Activated T-cell treated with anti-CD3 and anti-CD28 coated beads, Interleukin-2, amount 50 U/mL, for 72 hours (primary cell): ENCODE measurements at places on chromosomes 12 and 14.
A peak's percentile ranks its signal among the peaks of the same experiment; 100 is the strongest.

DNA sequence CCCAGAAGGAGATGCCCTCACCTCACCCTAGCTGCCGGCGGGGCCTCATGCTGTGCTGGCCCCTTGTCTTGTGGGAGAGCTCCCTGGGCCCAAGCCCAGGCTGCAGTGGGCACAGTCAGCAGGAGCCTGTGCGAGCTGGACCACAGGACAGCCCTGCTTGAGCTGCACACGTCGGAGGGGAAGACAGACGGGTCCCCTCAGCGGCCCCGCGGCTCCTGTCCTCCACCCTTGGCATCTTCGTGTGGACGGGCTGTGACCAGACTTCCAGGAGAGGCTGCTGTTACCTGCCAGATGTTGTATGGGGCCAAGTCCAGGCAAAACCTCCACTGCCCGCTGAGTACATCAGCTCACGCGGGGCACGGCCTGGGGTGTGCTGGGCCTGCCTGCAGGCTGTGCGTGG, 9.4 kb upstream of the TEX22 start:
- no peak for DNase-seq

GRCh38 chr14:52020866-52021717, 31.7 kb downstream of the RTRAF start:
- no peak for DNase-seq

DNA sequence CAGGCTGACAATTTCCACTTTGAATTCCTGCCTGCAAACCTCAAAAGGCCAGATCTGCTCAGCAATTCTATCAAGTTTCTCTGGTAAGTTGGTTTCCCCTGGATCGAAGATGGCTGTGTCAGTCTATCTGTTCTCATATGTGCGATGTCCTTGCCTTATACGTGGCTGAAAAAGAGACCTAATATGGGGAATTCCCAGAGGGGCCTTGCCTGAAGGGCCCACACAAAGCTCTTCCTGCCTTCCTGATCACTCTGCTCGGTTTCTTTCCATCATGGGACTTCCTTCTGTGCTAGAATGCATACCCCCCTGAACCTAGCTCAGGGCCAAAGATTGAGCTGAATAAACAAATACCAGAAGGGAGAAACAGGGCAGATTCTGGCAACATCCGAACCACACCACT, 13.2 kb downstream of the TCL1B start:
- no peak for DNase-seq

DNA sequence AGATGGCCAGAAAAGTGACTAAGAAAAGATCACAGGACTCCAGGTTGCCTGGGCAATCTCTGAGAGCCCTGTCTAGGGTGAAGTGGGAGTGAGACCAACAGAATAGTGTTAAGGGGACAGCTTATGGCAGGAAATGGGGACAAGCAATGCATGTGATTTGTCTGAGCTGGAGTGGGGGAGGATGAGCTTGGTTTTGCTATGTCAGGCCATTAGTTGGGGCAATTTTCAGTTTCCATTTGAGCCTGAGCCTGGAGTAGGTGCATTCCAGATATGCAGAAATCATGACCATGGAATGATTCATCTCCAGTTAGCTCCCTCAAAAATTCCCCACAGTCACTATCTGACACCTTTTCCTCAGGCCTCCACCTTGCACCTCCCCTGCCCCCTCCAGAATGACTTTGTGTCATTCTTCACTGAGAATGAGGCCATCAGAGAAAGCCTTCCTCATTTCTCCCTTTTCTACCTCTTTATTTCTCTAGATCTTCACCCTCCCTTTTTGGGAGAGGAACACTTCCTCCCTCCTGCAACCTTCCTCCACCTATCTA, 150.9 kb upstream of the PLEKHG7 start:
- peak; percentile 59 for DNase-seq

GRCh38 chr12:94500831-94501567, 41.3 kb upstream of the CEP83 start:
- DNase-seq = no peak

DNA sequence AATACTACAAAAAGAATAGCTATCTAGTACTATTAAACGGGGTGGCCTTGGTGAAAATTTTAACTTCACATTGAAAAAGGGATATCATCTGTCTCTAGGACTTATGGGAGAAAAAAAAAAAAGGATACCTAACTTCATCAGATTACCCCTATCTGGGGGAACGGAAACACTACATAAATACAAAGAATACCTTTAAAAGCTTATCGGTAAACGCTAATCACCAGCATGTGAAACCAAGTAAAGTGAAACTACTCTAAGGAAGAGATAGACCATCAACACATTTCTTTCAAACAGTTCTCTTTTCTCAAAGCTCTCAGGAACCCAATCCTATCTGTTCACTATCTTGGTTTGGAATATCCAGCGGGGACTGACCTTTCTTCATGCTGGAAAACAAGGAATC, 3.5 kb downstream of the KICS2 start:
- DNase-seq = no peak

DNA sequence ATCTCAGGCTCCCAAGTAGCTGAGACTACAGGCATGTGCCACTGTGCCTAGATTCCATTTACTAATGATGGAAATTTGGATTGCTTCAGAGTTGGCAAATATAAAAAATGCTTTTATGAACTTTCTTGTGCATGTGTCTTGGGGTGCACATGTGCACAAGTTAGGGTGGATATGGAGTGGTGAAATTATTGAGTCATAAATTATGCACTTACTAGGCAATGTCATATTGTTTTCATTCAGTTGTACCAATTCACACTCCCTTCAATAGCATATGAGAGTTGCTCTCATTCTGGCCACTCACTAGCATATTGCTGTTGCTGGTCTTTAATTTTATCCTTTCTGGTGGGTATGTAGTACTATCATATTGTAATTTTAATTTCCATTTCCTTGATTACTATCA, 45.7 kb upstream of the KRAS start:
- DNase-seq = no peak

DNA sequence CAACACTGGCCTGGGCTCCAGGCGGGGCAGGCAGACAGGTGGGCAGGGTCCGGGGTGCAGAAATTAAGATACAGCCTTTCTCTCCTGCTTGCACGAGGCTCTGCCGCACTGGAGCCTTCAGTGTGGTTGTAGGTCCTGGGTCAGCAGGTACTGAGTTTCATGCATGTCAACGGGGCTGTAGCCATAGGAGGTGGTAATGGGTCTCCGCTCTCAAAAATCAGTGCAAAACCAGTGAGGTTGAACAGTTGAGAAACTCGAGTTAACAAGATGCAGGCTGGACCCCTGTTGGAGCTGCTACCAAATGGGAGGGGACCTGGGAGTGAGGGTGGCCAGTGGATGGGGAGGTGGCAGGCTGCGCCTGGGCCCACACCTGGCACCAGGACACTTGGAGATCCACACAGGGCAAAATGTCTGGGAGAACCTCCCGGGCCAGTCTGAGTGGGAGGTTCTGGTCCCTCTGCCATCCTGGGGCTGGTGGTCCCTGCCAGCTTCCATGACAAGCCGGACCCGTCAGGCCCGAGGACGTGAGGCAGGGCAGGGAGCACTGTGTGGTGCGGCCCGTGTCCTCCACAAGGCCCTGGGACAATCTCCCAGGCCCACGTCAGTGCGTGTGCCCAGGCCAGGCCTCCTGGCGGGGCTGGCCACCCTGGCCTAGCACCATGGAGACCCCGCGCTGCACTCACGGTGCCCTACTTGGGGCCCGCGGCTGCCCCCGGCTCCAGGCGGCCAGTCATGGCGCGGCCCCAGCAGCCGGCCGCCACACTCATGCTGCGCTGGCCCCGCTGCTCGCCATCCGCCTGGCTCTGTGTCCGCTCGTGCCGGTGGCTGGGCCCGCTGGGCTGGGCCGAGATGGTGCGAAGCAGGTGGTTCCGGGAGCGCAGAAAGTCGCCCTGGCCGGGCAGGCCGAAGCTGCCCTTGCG, 5.1 kb downstream of the ARL6IP4 start:
- DNase-seq = no peak

- DNase-seq = no peak
These were observed 3.6 kb downstream of the NAB2 start for GRCh38 chr12:57092529-57092862.

- DNase-seq = no peak
These were observed 87.7 kb upstream of the FOXG1 start for GRCh38 chr14:28678887-28679286.

DNA sequence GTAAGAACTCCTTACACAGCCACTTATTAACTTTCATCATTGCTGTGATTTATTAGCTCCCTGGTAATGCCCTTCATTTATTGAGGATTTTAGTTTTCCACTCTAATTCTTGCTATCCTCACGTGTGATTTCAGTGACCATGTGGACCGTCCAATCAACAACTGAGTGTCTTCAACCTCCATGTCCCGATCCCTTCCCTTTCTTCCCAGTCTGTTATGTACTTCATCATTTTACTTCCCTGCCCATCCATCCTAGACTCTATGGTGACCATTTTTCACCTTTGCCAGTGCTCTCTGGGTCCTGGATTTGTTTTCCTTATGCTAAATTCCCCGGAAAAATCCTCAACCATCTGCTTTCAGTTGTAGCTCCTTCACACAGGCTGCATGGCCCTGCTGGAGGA, 111.0 kb downstream of the MSRB3 start:
- DNase-seq = no peak

DNA sequence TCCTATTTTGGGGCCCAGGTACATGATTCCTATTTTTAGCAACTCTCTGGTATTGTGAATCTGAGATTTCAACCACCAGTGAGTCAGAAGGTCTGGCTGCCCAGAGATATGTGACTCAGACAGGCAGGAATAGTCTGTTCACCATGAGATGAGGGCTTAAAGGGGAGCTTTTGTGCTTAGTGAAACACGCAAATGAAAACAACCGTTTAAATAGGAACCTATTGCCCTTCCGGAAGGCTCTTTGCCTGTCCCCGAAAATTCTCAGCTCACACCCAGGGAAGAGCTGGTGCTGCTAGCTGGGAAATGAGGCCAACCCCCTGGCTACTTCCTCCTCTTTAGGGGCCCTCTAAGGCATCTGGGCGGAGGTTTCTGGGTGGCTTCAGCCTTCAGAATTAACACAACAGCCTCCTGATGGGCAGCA, 283.6 kb downstream of the CACNA1C start:
- DNase-seq = no peak

GRCh38 chr12:93896427-93896826, 219.3 kb downstream of the CRADD start:
- DNase-seq = no peak

- DNase-seq = no peak
These were observed 326.1 kb downstream of the FSCB start for GRCh38 chr14:44180975-44181374.

DNA sequence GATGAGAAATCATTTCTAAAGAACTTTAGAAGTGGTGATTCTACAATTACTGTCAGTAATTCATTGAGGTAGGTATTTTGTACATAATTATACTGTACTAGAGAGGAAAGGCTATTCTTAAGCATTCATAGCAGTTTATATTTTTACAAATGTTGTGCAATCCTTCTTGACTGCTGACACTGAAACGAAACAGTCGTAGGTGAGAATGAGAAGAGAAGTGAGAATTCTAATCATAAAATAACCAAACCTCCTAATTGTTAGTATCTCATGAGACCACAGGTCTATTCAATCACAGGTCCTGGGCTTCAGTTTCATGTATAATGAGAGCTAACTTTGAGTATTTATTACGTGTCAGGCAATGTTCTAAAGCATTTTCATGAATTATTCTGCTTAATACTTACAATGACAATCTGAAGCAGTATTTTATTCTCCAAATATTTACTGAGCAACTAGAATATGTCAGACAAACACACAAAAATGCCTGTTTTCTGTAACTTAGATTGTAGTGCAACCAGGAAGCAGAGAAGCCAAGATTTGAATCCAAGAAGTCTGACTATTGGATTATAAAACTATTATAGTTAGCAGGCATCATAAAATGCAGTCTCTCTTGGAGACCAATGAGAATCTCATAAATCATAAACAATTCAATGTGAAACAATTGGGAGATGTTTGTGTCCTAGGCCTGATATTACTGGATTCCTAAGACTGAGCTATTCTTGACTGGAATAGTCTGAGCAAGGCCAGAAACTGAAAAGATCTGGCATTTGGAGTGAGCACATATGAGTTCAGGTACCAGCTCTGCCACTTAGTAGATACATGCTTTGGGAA, 24.3 kb downstream of the RERG start:
- no peak for DNase-seq

- no peak for DNase-seq
These were observed 18.3 kb downstream of the TBX3 start for GRCh38 chr12:114665411-114666260.

GRCh38 chr12:111034083-111034885, 113.9 kb upstream of the MYL2 start:
- DNase-seq = peak; percentile 6

DNA sequence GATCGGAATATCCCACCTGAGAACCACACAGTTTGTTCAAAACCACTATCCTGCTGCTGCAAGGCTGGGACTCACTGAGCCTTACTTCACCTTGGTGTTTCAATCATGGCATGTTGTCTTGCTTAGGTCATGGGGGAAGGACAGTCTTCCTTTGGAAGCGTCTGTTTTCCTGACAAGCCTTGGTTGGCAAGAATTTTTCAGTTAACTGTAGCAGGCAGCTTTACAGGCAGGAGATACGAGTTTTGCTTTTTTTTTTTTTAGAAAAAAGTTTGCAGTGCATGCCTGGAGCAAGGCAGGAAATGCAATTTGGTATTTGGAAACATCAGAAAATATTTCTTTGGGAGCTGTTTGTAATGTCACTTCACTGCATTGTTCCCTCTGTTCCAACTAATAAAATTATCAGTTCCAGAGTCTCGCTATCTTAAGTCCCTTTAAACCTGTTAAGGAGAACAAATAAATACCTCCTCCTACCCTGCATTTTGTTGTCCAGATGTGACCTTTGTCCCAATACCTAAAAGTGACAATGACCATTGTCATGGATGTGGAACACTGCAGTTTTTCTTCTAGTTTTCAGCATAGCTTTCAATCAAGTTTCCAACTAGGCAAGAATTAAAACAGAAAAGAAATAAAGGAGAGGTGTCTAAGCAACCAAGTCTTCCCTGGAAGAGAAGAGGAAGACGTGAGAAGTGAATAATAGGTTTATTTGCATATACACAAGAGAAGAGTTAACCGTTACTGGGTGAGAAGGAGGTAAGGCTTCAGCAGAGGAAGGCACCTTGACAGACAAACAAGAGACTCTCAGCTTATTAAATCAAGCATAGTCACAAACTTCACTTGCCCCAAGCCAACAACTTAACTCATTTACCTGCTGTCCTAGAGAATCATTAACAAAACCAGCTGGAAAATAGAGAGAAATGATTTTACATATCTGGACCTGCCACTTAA, 71.4 kb upstream of the ACTN1 start:
- no peak for DNase-seq

DNA sequence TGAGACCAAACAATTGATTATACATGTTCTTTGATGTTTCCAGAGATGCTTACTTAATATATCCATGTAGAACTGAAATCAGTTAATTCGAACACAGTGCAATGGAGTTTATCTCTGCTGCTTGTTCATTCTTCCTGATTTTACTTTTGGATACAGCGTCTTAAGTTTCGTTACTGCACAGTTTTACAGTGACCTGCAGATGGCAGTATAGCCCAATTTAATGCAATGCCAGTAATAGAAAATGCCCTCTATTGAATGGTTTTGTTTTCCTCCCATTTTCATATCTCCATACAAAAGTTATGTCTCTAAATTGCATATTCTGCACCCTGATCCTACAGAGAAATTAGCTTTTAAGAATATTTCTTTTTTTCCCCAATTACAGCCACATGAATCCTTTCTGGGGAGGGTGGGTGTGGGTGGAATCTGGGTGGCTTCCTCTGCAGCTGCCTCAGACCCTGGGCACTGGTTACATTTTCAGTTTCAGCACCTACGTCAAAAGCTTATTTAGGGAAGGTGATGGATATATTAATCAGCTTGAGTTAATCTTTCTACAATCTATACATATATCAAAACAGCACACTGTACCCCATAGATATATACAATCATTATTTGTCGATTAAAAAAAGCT, 101.1 kb upstream of the DCD start:
- DNase-seq = peak; percentile 51
